ENCODE measurements at places on chromosomes 7 and 10.

DNA sequence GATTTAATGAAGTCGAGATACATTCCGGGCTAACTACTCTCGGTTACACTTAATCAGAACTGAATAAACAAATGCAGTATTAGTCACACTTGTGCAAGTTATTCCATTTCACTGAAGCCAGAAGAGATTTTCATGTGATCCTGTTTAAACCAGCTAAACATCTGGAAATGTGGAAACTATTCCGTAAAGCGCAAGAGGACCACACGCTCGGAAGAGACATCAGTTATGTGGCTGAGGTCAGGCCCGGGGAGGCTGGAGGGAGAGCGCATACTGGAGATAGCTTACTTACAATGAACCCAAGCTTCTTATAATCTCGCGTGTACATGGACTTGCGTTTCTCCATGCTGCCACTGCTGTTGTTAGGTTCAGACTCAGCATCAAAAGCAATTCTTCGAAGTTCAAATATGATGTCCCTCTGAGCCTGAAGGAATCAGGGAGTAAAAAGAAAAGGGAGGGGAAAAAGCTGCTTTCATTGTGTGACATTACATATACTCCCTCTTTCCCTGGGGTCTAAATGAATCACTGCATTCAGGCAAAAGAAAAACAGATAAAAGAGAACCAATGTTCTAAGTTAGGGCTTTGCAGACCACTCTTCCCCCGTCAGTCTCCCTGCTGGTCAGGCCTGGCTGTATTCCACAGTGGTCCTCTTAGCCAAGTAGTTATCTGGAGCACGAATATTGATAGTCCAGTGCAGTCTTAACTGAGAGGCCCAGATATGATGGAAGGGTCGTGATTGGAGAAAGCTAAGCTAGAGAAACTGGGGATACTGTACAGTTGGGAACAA is 237.4 kb downstream of the ELMO1 start:
- no peak for DNase-seq

- DNase-seq, result no peak
Observed at GRCh38 chr7:68143345-68143744, 1146.7 kb downstream of the TYW1 start.

- DNase-seq, result no peak
Observed at GRCh38 chr10:30228417-30229036, 120.6 kb downstream of the MTPAP start.

GRCh38 chr10:15168291-15168785 is at the start of gene NMT2:
Gene NMT2 (minus strand): TSS chr10:15168693. CDS start chr10:15168612, 81 bp downstream.
- peak; percentile 95 for DNase-seq

DNA sequence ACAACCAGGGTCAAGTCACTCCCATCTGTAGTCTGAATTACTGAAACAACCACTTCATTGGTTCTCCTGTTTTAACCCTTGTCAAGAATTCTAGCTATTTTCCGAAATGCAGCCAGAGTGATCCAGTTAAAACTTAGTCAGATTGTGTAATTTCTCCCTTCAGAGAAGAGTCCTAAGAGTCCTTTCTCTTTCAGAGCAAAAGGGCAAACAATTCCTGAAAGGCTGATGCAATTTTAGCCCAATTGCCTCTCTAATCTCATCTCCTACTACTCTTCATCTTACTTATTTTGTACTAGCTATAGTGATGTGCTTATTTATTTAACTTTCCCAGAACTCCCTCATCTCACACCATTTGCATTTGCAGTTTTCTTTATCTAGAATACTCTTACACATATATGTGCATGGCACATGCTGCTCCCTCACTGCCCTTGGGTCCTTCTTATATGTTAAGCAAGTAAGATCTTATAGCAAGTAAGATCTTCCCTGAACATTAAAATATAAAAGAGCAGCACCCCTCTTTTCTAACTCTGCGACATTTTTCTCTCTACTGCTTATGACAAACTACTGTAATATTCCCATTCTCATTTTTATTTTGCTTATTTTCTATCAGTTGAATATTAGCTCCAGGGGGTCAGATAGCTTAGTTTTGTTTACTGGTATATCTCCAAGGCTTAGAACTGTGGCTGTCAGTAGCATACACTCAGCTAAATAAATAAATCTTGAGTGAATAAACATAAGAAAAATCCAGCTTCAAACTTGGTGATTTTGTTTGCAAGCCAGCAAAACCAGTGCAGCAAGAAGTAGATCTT is 44.6 kb downstream of the HGF start:
- DNase-seq, result no peak

DNA sequence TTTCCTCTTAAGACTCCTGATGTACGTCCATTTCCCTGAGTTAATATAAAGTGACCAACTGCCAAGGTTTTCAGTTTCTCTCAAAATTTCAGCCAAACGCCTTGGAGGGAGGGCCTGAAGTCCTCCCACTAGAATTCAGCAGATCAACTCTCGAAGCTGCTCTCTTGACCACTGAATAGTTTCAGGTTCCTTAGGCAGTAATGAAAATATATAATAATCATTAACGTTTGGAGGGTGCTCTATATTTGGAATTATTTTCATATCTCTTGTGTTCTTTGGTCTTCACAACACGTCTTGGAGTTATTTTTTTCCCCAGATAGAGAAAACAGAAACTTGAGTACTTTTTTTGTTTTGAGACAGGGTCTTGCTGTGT is 123.6 kb upstream of the SFMBT2 start:
- no peak for DNase-seq

- DNase-seq, result peak; percentile 72
Observed at GRCh38 chr10:122044045-122044661, 55.2 kb downstream of the TACC2 start.

DNA sequence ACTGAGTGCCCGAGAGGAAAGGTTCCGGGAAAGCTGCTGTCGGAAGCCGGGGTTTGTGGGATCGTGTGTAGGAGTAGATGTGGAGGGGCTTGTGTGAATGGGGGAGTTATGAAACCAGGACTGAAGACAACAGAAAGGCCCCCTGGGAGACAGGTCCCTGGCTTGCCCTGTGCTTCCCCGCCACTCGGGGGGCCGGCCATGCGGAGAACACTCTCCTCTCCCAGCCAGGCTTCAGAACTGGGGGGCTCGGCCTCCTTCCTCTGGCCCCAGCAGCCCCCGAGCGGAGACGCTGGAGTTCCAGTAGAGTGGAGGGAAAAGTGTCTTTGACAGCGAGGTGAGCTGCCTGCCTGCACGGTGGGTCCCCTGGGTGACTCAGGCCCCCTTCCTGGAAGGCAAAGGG is 185.0 kb downstream of the MGMT start:
- DNase-seq, result no peak

DNA sequence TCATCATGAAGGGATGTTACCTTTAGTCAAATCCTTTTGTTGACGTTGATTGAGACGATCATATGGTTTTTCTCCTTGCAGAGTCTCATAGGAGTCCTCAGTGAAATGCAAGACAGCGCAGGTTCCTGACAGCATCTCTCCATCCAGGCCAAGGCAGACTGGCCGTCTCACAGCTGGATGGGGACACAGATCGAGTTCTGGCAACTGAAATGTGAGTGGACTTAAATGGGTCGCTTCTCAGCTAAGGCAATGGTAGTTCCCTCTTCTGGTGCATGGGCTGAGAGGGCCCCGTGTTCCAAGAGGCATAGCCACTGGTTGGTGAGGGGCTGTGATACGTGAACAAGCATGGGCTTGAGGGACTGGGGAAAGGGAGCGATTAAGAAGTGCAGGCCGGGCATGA is 99.3 kb upstream of the CPXM2 start:
- no peak for DNase-seq

GRCh38 chr7:4006687-4007086 is 675.4 kb upstream of the FOXK1 start:
- DNase-seq, result no peak

- DNase-seq, result no peak
Observed at GRCh38 chr10:85642421-85643170, 724.0 kb downstream of the GRID1 start.

GRCh38 chr10:102649797-102650654 is 5.7 kb downstream of the TRIM8 start:
- peak; percentile 60 for DNase-seq

- DNase-seq, result no peak
Observed at GRCh38 chr7:29391262-29391661, 172.4 kb upstream of the PRR15 start.

DNA sequence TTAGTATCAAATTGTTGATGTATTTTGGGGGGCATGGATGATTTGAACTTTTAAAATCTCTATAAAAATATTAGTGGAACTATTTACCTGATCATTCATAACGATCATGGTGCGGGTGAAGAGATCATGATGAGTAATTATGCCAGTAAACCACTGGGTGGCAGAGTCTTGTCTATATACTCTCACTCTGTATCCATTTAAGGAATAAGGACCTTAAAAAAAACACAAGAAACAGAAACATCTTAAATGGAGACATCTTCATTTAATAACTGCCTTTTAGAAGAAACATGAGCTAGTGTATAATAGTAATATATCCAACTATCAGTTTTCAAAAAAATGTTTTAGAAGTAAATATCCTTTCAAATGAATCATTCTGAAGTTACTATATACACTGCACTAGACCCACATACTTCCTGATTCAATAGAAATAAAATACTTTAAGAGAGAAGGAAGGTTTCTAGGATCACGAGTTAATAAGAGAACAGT is 84.0 kb downstream of the NRBF2 start:
- peak; percentile 24 for DNase-seq

DNA sequence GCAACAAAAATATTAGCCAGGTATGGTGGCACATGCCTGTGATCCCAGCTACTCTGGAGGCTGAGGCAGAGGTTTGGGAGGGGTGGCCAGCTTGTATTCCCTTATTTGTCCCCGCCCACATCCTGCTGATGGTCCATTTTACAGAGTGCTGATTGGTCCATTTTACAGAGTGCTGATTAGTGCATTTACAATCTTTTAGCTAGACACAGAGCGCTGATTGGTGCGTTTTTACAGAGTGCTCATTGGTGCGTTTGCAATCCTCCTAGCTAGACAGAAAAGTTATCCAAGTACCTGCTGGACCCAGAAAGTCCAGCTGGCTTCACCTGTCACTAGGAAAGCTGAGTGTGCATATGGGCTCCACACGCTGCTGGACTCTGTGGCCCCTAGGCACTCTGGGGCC is 40.0 kb upstream of the RASGEF1A start:
- no peak for DNase-seq

- DNase-seq, result no peak
Observed at GRCh38 chr10:26481914-26482550, 43.9 kb downstream of the APBB1IP start.

DNA sequence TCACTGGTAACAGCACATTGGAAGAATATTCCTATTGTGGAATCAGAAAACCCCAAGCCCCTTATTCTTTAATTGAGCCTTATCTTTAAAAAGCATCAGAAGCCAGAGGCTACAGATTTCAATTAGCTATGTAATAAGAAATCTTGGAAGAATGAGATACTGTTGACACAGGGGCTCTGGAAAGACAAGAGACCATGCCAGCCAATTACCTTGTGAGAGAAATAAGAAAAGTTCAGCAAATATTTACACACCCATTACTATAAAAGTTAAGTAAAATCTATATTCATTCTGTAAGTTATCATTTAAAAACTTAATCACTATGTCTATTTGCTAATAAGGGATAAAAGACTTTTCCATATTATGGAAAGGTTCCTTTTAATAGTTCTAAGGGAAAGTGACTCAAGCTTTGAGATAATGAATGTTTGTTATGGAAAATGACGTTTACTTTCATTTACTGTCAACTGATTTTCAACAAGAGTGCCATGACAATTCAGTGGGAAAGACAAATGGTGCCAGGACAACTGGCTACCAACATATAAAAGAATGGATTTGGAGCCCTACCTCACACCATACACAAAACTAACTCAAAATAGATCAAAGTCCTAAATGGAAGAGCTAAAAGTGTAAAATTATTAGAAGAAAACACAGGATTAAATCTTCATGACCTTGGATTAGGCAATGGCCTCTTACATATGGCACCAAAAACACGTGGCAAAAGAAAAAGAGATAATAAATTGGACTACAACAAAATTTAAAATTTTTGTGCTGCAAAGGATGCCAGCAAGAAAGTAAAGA is 28.3 kb downstream of the ZFAND2A start:
- no peak for DNase-seq

GRCh38 chr10:50538555-50539398 is 85.0 kb downstream of the SGMS1 start:
- no peak for DNase-seq

DNA sequence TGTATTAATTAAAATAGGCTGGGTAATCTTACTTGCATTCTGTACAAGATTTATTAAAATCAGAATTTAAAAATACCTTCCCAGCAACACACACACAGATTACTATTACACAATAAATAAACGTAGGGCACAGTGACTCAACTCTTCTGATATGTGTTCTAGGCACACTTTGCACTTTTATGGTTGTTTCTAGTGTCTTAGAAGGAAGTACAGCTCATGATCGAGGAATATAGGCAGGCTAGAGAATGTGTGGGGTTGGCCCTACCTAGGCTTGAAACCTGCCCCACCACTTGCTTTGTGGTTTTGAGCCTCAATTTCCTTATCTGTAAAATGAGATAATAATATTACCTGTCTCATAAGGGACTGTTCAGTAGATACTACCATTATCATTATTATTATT is 30.5 kb downstream of the ARMC3 start:
- DNase-seq, result no peak

DNA sequence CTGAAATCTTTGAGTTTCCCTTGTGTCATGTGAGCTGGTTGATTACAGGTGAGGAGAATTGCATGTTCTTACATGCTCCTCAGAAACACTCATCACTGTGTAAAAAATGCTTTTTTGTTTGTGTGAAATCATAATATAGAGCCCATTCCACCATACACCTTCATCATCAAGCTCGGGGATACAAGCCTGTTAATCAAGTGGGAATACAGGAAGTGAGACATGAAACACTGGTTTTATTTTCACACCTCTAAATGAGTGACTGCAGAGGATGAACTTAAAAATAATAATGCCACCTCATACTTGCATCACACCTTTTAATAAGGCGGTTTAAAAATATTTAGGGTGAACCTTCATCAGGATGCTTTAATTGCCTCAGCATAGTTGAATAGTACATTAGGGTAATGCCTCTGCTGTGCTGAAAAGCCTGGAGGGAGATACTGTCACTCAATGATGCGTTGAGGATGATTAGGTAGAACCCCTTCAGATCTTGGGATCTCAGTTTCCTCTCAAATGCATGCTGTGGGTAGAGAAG is 164.6 kb downstream of the AUTS2 start:
- DNase-seq, result no peak

GRCh38 chr7:44445986-44446671 is 44.3 kb downstream of the NUDCD3 start:
- no peak for DNase-seq

- no peak for DNase-seq
Observed at GRCh38 chr7:130878785-130879184, 144.8 kb upstream of the KLF14 start.

GRCh38 chr7:148537435-148537834 is 53.1 kb upstream of the C7orf33 start:
- DNase-seq, result no peak

DNA sequence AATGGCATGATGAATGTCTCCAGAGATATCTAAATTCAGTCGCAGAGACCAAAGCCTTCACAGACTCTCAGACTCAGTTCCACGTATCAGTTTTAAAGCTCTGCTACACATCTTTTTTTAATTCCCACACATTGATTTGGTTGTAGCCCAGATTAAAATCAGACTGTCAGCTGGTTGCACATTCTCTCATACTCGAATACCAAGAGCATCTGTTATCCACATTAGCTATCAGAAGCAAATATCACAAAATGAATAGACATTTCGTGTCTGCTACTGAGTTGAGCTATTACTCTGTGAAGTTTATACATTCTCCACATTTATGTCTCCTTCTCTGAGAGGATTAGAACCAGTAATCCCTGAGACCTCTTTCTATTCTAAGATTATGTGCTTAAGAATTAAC is 229.2 kb downstream of the GPAM start:
- no peak for DNase-seq
